ENCODE measurements at places on chromosomes 1 and 21. TPM values are rescaled to one million over a fixed set of nuclear protein-coding genes. Genes with fewer than 3 reads are reported as not detected.

GRCh38 chr1:217088521-217089284 is 365.5 kb upstream of the ESRRG start:
- no peak for DNase-seq

DNA sequence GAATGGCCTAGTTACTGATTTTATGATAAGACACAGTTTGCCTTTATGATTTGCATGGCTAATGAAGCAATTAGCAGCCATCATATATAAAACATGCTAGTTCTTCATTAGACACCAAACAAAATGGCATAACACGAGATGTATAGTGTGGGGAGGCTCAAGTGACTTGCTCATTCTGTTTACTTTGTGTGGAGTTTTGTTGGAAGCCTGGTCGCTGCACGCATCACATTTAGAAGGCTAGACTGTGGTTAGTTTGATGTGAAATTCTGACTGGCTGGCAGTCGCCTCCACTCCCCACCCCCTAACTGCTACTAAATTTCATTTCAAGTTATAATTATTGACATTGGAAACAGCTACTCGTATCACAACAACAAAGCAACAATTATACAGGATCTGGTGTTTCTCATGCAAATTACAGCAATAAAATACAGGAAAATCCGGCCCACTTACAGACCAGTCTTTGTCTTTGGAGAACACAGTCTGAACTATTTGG is 356.1 kb downstream of the LMO4 start:
- no peak for DNase-seq

GRCh38 chr1:159839116-159839849 is 12.6 kb downstream of the SLAMF8 start:
- DNase-seq: no peak

ATF3 gene
- total RNA-seq: 29.5 TPM

CELA2A gene
- not detected for total RNA-seq

Measured in activated CD4-positive, alpha-beta T cell treated with anti-CD3 and anti-CD28 coated beads, Interleukin-2, amount 10 ng/mL, durations not matched to agents 24 days and 14 days (primary cell).